ENCODE measurements at places on chromosomes 13 and 19.

DNA sequence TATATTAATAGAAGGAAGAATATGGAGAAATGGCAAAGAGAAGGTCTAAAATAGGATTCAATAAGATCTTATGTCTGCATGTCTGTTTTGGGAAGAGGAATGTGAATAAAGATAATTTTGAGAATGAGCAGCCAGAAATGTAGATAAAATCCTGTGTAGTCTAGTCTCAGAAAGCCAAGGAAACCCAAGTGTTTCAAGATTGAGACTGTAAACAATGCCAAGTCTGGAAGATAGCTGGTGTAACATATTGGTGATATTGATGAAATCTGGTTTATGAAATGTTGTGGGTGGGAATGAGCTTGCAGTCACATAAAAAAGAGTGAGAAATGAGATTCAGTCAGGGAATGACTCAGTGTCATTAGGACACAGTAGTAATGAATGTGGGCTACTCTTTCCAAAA is 1180.3 kb upstream of the PCDH20 start:
- no peak for DNase-seq

GRCh38 chr13:30021611-30022010 is 171.2 kb upstream of the UBL3 start:
- no peak for DNase-seq

DNA sequence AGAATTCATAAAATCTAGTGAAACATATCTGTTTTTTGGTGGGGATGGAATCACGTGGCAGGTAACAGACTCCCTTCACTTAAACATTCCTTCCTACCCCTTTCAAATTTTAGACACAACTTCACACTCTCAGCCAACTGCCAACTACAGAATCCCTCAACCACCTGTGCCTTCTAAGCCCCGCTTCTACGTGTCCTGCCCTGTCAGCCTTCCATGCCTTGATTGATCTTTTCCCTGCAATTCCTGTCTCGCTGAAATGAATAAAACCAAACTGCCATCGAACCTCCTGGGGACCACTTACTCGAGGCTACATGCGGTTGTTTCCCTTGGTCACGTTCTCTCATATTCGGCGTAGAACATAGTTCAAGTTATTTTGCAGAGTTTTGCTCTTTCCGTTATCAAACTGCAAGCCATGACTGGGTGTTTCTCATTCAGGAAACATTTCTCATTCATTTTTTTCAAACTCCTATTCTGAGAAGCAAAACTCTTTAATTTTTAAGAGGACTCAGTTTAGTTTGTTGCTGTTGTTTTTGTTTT is 1.1 kb downstream of the ZNF625 start:
- no peak for DNase-seq

DNA sequence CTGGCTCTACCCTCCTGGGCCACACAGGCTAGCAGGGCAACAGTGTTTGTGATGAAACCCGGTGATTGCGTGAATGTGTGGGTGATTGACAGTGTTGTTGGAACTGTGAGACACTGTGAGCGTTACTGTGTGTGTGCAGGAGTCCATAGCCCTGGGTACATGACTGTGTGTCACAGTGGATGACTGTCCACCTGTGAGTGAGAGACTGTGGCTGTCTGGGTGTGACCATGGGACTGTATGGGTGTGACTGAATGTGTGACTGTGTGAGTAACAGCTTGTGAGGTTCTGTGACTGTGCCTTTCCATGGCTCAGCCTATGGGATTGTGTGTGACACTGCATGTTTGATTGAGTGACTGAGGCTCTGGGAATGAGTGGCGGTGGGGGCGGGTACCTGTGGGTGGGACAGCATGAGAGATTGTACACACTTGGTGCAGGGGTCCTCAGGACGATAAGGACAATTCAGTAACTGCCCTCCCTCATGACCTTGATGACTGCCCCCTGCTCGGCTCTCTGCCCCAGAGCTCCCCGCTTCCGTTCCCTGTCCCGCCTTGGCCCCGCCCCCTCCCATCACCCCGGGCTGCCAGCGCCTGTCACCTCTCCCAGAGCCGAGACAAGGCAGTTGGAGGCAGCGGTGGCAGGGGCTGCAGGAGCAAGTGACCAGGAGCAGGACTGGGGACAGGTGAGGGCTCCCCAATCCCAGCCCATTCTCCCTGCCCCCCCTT is at the start of gene GIPR:
Gene GIPR, plus strand, starts transcription at position 602 of the 722 bp plus-strand sequence. CDS start 1,300 bp downstream, outside the sequence.
- peak; percentile 90 for DNase-seq

DNA sequence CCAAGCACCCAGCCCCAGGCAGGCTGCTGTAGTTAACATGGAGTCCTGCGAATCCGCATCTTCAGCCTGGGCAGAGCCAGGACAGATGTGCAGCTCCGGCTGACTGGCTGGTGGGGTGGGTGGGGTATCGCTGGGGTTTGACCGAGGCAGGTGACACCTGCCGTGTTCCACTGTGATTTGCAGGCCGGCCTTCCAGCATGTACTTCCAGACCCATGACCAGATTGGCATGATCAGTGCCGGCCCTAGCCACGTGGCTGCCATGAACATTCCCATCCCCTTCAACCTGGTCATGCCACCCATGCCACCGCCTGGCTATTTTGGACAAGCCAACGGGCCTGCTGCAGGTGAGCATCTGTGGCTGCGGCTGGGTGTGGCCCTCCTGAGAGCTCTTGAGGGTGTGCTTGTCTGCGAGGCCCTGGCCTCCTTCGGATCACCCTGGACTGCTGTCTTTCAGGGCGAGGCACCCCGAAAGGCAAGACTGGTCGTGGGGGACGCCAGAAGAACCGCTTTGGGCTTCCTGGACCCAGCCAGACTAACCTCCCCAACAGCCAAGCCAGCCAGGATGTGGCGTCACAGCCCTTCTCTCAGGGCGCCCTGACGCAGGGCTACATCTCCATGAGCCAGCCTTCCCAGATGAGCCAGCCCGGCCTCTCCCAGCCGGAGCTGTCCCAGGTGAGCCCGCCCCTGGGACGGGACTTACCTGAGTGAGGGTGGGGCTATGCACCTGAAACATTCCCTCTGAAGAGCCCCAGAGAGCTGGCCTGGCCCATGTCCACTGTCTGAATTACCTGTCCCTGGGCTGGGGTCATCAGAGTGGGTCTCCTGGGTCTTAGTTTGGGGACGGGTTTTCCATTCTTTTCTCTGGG is 30.6 kb downstream of the CERS1 start:
- no peak for DNase-seq

DNA sequence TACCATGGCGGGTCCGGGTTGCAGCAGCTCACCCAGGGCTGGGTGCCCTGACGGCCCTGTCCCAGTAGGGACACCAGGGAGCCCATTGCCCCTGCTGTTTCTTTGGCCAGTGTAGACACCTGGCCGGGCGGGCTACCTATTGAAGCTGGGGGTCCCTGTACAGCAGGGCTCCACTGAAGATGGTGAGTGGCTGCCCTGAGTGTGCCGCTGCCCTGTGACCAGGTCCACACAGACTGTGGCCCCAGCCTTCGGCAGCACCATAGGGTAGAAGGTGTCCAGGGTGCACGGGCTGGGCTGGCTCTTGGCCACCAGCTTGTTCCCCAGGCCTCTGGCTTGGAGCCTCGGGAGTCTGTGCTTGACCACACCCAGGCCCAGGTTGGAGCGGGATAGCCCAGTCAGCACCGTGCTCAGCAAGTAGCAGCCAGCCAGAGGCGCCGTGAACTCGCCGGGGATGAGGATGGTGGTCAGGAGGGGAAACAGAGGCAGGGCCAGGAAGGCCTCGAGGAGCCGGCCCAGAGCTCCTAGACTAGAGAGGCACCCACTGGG is 25.4 kb upstream of the NPAS1 start:
- DNase-seq = no peak

- DNase-seq = peak; percentile 87
These were observed at the start of gene ZNF606 for GRCh38 chr19:58002384-58003173. TSS of gene ZNF606 (minus strand) at chr19:58002820. CDS start at chr19:58001319, 1,501 bp downstream.

GRCh38 chr19:39293394-39293793 is 2.8 kb upstream of the IFNL1 start:
- DNase-seq = no peak

DNA sequence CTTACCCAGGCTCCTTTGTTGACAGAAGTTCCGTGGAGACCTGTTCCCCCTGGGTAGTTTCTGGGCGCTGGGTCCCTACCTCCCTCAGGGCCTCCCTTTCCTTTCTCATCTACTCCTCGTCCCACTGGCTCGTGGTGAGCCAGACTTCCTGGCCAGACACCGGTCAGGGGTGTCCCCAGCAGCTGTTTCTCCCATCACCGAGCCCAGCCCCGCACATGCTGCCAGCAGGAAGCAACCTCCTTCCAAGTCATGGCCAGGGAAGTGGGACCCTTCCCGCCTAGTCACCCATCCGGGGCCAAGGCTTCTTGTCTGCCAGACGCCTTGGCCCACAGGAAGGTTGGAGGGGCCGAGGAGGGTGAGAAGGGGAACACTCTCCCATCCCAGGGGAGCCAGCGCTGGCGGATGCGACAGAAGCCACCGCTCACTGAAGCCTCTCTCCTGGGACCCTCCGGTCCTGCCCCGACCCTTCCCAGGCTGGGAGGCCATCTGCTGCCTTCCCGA is 5.7 kb downstream of the PAK4 start:
- no peak for DNase-seq

- no peak for DNase-seq
These were observed 46.9 kb upstream of the AKAP11 start for GRCh38 chr13:42225051-42225450.

DNA sequence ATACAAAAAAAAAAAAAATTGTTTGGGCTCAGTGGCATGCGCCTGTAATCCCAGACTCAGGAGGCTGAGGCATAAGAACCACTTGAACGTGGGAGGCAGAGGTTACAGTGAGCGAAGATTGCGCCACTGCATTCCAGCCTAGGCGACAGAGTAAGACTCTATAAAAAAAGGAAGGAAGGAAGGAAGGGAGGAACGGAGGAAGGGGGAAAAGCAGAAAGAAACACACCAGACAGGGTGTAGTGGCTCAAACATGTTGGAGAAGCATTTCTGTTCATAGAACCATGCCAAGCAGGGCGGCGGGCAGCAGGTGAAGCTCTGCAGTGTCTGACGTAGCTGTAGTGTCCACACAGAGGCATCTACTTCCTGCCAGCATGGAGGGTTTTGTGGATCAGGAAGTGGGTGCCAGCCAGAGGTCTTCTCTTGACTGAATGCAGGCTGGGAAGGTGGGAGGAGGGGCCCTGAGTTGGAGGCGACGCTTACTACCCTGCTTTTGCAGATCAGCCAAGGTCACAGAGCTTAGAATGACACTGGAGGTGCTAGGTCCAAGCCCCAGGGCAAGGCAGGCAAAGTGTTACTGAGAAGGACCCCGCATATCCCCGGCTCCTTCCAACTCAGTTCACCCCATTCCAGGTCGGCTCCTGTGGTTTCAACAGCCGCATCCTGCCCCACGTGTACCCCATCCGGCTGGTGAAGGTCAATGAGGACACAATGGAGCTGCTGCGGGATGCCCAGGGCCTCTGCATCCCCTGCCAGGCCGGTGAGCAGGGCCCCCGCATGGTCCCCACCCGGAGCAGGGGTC is 11.6 kb upstream of the PGLS start:
- DNase-seq = peak; percentile 88

DNA sequence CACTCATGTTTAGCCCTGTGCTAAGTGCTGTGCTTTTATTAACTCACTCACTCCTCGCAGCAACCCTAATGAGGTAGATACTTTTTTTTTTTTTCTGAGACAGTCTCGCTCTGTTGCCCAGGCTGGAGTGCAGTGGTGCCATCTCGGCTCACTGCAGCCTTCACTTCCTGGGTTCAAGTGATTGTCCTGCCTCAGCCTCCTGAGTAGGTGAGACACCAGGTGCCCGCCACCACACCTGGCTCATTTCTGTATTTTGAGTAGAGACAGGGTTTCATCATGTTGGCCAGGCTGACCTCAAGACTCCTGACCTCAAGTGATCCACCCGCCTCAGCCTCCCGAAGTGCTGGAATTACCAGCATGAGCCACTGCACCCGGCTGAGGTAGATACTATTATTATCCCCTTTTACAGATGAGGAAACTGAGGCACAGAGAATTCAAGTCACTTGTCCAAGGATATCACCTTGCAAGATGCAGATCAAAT is 2.5 kb downstream of the ITPKC start:
- no peak for DNase-seq

GRCh38 chr13:75132701-75133695 is 349.0 kb downstream of the TBC1D4 start:
- DNase-seq = no peak

DNA sequence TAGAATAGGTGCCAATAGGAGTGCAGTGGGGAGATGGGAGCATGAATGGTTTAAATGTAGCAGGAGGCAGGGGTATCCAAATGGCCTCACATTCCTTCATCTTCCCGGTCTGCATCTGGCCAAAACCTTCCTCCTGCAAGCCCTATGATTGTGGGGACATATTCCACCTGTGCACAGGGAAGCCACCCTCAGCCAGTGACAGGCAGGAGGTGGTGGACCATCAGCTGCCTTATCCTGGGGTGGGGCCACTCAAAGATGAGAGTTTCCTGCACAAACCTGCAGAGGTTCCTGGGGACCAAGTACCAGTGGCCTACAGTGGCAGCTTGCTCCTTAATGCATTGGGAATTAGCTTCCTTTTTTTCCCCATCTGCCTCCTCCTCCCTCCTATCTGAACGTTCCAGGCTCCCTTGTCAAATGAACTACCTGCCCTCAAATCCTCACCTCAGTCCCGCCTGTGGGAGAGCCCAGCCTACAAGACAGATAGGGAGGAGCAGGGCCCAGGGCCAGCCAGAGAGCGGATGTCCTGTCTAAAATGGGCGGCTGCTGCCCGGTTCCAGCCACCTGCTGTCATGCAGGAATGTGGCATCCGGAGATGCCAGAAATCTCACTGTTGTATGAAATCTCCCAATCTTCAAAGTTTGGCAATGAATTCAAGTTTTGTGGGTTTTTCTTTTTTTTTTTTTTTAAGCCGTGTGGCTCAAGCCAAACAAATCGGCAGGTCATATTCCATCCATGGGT is 85.0 kb downstream of the TSHZ3 start:
- no peak for DNase-seq

Measured in inflammatory macrophage treated with lipopolysaccharide for 4 hours (primary cell).